ENCODE measurements at places on chromosomes 3 and 15.

DNA sequence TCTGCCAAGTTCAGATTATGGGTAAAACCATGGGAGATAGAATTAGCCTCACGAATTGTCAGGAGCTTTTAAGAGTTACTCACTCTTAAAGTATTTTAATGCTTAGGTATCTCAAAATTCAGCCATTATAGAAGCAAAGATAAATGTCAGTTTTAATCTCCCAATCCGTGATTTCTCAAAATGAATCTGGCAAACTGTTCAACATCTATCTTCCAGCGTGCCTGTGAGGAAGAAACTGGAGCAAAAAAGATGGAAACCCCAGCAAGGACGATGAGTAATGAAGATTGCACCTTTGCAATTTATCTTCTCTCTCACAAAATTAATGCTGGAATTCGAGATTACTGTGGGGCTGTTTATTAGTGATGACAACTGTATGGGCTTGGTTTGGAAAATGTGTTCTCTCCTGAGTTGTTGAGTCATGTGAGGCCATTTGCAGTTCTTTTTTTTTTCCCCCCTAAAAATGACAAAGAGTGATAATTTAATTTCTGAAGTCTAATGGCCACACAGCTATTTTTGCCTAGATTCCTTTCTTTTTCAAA, 70.5 kb downstream of the PYDC2 start:
- DNase-seq = no peak

- DNase-seq = no peak
Observed at GRCh38 chr15:90375071-90375470, 13.0 kb upstream of the IQGAP1 start.

DNA sequence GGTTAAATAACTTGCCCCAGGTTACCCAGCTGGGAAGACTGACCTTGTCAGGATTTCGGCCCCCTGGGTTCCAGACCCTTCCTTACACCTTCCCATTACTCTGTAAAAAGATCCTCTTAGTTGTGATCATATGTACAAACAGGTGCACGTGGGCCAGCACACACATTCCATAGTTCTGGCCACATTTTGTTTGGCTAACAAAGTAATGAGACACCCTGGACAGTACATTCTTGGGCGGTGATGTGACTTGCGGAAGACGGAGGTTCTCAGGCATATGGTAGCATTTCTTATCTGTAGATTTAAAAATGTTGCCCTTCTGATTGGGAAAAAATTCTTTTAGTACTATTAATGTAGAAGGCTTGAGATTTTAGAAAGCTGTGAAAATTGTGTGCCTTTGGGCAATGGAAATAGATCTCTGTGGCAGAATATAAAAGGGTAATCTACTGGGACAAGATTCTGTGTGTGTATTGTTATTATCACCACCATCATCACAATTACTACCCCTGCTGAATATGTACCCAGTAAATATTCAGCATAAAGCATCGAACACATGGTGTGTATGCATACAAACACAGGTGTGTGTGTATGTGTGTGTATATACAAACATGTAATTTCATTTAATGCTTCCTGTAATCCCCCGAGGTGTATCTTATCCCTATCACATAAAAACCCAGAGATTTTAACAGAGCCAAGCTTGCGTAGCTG, 205.4 kb upstream of the UBE2E1 start:
- DNase-seq = no peak

GRCh38 chr3:141255846-141256261, 24.2 kb downstream of the PXYLP1 start:
- no peak for DNase-seq

DNA sequence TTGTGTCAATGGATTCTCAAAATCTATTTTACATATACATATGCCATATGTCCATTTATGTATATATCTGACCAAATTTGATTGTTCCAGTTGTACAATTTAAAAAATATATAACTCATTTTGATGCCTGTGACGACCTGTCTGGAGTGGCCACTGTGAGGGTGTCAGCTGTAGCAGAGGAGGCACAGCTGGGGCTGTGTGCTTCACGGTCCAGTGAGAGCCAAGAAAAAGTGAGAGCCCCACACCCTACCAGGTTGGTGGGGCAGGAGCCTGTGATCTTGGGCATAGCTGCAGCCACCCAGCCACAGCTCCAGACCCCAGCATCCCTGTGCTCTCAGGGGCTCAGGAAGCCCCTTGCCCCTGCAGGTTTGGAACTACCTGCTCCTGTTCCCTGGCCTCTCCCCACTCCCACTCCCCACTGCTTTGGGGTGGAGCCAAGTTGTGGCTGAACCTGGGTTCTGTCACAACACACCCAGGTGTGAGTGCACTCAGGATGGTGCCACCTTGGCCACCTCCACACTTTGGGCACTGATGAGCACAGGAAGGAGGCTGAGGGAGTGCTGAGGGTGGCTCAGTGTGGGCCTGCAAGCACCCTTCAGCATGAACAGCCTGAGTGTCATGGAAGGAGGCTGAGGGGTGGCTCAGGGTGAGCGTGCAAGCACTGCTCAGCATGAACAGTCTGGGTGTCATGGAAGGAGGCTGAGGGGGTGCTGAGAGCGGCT, 161.1 kb upstream of the ROBO1 start:
- no peak for DNase-seq

DNA sequence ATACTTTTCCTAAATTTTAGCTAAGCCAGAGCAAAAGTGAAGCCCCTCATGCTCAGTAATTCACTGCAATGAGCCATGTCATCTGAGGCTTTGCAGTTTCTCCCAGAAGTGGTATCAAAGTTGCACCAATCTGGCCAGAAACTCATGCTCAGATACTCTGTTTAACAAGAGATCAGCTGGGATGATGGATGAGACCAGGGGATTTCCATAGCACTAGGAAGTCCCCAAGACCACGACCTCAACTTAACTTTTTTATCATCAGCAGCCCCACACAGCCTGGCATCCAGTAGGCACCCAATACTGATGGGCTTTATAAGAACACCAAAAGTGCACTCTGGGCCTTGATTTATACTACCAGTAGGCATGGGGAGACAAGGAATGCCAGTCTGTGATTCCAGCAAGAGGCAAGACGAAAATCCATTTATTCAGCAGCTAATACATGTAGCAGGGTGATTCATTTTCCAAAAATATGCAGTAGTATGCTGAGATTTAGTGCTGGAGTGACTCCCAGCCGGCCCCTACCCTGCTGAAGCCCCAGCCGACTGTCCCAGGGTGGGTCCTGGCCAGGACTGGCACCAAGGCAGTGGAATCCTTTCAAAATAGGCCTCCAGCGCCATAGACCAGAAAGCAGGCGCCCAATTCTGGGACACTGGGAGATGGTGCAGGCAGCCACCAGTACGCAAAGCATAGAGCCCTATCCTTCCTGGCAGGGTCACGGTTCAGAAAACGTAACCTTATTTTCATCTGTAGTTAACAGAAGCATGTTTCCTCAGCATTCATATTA, 612 bp upstream of the LDHAL6B start:
- no peak for DNase-seq

- DNase-seq = no peak
Observed at GRCh38 chr3:182392182-182392937, 400.9 kb upstream of the ATP11B start.

DNA sequence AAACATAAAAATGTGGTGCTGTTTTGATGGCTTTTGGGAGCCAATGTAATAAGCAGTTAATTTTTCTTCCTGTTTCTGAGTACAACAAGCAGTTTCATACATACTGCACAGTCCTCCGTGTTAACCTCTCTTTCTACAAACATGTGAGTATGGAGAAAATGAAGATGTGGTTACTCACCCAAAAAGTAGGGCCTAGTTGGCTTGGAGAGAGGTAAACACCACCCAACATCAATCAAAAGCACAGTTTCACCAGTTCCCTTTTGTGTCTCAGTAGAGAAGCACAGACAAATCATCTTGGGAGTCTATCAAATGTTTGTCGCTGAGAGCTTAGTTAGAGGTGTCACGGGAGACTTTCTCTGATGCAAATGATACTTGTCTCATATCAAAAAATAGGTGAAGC, 320.2 kb downstream of the UNC13C start:
- no peak for DNase-seq

DNA sequence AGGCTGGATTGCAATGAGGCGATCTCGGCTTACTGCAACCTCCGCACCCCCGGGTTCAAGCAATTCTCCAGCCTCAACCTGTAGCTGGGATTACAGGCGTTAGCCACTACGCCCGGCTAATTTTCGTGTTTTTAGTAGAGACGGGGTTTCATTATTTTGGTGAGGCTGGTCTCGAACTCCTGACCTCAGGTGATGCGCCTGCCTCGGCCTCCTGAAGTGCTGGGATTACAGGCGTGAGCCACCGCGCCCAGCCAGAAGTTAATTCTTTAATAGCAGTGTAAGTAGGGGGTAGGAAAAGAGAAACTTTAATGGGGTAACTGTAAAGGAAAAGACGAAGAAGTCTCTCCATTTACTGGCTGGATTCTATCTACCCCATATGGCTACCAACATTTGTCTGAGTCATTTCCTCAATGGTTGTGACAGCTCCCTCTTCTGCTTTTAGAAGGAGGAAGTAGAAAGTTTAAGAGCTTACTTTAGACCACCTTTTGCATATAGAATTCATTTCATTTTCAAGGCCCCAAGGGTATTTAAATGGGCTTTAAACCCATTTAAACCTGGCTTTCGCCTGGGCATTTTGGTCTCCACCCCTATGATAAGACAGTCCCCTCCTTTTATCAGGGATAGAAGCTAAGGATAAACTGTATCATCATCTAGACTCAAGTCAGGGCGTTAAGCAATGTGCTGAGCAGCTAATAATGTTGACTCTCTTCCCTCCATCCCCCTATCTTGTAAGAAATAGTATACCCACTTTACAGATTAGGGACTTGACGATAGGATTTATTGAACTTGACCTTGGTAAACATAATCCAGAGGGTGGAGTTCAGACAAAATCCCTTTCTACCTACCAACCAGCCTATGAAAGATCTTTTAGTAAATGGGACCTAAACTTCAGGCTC, 1.1 kb upstream of the CDV3 start:
- no peak for DNase-seq

DNA sequence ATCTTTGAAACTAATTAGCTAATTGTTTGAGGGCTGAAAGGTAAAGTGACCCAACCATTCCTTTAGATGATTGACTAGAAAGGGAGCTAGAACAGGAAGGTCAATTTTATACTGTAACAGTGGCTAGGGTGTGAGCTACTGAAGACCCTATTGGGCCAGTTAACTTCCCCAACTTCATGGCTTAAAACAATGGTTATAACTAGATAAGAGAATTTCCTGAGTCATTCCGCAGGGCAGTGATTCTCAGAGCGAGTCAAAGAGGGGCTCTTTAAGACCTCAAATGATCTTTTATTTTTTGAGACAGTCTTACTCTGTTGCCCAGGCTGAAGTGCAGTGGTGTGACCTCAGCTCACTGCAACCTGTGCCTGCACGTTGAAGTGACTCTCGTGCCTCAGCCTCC, 33.7 kb upstream of the TTBK2 start:
- no peak for DNase-seq

GRCh38 chr3:141227752-141228151, 3.9 kb upstream of the PXYLP1 start:
- DNase-seq = no peak

DNA sequence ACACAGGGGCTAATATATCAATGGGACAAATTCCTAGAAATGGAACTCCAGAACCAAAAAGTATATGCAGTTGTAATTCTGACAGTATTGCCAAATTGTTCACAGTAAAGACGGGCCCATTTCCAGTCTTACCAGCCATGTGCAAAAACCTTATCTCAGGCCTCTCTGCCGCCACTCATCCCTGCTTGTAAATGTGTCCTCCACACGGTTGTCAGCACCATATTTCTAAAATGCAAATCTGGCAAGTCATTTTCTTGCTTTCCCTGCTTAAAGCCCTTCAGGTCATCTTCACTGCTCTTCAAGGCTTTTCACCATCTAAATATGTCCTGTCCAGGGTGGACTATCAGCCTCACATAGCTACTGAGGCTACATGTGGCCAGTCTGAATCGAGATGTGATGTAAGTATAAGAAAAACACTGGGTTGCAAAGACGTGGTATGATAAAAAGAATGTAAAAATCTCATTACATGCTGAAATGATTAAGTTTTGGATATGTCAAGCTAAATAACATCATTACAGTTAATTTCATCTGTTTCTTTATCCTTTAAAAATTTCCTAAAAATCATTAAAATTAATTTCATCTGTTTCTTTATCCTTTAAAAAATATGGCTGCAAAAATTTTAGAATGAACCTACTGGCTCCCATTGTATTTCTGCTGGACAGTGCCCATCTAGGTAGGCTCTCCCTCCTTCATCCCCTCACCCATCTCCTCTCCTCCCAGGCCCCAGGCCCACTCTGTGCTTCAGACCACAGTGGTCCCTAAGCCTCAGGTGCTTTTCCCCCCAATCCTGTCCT, 980 bp downstream of the PARP9 start:
- no peak for DNase-seq

- DNase-seq = no peak
Observed at GRCh38 chr15:65423150-65423975, 616 bp upstream of the IGDCC4 start.

DNA sequence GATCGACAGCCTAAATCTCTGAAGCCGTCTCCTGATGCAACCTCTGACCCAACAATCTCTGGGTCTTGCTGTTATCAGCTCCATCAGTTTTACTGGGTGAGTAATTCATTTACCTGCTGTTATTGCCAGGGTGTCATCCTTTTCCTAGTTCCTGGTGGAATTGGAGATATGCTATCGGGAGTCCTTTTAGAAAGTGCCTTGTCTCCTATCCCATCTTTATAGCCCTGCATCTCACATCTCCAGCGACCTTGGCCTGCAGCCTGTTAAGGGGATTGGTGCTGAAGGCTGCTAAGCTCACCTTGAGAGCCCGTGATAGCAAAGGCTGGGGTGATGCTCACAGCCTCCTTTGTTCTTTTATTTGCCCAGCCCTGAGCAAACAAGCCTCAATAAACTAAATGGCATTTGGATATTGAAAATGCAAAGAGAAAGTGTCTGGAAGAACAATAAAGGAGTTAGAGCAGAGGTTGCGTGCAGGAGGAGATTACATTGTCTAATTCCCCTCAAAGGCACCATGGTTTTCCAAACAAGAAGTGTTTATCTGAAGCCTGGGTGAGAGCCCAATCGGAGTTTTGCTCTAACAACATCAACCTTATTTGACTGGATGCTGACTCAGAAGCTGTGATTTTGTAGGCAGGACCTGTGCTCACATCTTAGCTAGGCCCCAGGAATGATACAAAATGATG, 101.8 kb downstream of the RPLP1 start:
- DNase-seq = no peak

DNA sequence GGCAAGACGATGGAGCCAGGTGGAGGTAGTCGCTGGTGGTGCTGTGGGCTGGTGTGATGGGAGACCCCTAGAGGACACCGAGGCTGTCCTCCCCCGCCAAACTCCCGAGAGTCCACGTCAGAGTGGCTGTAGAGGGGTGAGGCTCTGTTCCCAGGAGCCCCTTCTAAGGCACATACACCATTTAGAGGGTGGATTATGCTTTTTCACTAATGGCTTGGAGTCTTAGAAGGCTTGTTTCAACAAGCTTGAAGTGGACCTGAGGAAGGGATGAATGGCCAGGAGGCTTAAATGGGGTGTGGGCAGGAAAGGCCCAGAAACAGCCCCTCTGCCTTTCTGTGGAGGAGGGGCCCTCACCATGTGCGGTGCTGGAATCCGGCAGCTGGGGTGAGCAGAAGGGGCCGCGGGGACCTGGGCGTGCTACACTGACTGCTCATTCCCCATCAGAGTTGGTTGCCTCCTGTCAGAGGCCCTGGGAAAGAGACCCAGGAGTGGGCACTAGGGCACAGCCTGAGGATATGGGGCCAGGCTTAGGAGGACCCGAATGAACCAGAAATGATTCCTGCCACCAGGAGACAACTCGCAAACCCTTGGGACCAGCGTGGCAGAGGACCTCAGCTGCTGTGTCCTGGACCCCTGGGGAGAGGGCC, 66.2 kb downstream of the FEM1B start:
- no peak for DNase-seq

- DNase-seq = no peak
Observed at GRCh38 chr15:56732135-56732885, 999 bp downstream of the ZNF280D start.

- no peak for DNase-seq
Observed at GRCh38 chr3:25313286-25313685, 114.8 kb upstream of the RARB start.
